ENCODE measurements at places on chromosomes 7 and 10.

- DNase-seq = no peak
These were observed 188.0 kb downstream of the CDCA7L start for GRCh38 chr7:21757537-21758282.

GRCh38 chr10:12097791-12098190 lies 29.0 kb downstream of the DHTKD1 start:
- DNase-seq = no peak

DNA sequence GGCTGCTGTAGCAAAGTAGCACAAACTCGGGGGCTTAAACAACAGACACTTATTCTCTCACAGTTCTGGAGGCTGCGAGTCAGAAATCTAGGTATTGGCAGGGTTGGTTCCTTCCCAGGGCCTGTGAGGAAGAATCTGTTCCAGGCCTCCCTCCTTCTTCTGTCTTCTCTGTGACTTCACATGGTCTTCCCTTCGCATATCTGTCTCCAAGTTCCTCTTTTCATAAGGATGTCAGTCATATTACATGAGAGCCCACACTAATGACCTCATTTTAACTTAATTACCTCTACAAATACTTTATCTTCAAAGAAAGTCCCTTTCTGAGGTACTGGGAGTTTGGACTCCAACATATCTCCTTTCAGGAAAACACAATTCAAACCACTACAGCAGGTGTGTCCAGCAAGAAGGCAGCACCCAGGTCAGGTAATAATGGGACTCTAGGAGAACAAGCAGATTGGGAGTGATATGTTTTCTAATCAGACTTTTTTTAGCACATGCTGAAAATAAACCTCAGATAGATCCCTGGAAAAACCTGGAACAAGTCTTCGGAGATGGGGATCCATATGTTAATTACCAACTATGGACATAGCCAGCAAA lies 11.7 kb downstream of the CREB5 start:
- no peak for DNase-seq

DNA sequence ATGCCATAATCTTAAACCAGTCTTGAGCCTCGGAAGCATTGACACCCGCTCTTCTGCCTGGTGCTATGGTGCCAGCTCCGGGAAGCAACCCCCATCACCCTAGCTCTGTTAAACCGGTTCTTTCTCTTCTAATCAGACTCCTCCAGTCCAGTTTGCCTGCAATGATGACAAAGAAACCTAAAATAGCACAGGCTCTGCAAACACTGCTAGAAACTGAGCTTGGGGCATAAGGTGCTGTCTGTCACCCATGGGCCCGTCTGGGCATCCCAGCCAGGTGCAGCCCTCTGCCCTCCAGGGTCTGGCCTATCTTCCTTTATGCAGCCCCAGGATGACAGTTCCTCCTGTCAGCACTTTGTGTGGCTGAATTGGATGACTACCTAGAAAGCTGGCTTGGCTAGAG lies 14.2 kb upstream of the CAMK2G start:
- no peak for DNase-seq

DNA sequence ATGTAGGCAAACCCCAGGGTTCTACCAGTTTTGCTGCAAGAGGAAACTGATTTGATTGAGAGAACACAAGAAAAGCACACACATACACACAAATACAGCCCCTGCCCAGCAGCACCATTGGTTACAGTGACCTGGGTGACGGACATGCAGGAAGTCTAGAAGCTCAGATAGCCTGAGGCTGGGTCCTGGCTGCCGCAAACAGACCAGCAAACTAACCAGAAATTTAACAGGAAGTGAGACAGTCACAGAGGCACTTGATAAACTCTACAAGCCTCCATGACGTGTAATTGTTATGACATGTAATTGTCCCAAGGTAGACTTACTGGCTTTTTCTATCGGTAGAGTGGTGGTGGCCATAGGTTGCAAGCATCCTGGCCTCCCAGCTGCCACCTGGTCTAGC lies 58.9 kb downstream of the PRKAR2B start:
- DNase-seq = no peak

- no peak for DNase-seq
These were observed 48.3 kb downstream of the PDGFA start for GRCh38 chr7:471191-471865.
